ENCODE measurements at places on chromosomes 5 and 9. TPM values are rescaled to one million over a fixed set of nuclear protein-coding genes. Genes with fewer than 3 reads are reported as not detected.

The TXNDC8 gene
- not detected for total RNA-seq

The RABGAP1 gene
- 30.2 TPM for total RNA-seq

The ANXA6 gene
- 370 TPM for total RNA-seq

The ORM2 gene
- total RNA-seq: not detected

GRCh38 chr9:15714746-15715145 is 161.9 kb downstream of the CCDC171 start:
- no peak overlapping the region for H3K4me3 ChIP-seq
- no peak overlapping the region for H3K27ac ChIP-seq
- H3K4me1 ChIP-seq: no peaks in the 10 kb centered on the region
- no peaks in the 10 kb centered on the region for H3K27me3 ChIP-seq

GRCh38 chr5:176180781-176181180 is 57.4 kb upstream of the SIMC1 start:
- no peak overlapping the region for H3K27ac ChIP-seq
- H3K27me3 ChIP-seq: peaks cover 21% of the 10 kb centered on the region
- no peak for DNase-seq
- H3K4me3 ChIP-seq: no peak overlapping the region
- H3K36me3 ChIP-seq: no peaks in the 10 kb centered on the region
- H3K4me1 ChIP-seq: no peaks in the 10 kb centered on the region

DNA sequence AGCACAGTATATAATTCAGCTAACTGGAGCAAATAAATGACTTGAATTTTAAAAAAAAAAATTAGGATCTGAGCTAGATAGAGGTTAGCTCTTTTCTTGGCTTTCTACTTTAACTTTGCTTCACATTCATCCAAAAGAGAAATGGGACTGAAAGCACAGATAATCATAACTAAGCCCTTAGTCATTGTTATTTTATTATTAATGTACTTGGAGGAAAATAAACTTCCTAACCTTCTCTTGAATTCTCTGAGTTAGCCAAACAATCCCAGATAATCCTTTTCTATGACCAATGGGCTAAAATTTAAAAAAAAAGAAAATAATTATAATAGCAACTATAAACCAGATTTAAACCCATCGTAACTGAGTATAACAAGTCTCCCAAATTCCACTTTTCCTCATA is 57.6 kb upstream of the RASA1 start:
- no peak overlapping the region for H3K27ac ChIP-seq
- no peak overlapping the region for H3K4me3 ChIP-seq
- no peak for DNase-seq
- H3K27me3 ChIP-seq: no peaks in the 10 kb centered on the region
- no peaks in the 10 kb centered on the region for H3K4me1 ChIP-seq
- no peaks in the 10 kb centered on the region for H3K36me3 ChIP-seq

DNA sequence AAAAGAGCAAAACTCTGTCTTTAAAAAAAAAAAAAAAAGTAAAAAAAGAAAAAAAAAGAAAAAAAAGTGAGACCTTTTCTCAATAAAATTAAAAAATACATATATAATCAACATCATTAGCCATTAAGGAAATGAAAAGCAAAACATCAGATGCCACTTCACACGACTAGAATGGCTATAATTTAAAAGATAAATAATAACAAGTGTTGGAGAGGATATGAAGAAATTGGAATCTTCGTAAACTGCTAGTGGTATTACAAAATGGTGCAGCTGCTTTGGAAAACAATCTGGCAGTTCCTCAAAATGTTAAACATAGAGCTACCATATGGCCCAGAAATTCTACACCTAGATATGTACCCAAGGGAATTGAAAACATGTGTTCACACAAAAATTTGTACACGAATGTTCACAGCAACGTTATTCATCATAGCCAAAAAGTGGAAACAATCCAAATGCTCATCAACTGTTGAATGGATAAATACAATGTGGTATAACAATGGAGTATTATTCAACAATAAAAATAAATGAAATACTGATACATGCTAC is 45.3 kb upstream of the SIL1 start:
- H3K4me1 ChIP-seq: no peaks in the 10 kb centered on the region
- H3K36me3 ChIP-seq: no peaks in the 10 kb centered on the region
- H3K27me3 ChIP-seq: no peaks in the 10 kb centered on the region

DNA sequence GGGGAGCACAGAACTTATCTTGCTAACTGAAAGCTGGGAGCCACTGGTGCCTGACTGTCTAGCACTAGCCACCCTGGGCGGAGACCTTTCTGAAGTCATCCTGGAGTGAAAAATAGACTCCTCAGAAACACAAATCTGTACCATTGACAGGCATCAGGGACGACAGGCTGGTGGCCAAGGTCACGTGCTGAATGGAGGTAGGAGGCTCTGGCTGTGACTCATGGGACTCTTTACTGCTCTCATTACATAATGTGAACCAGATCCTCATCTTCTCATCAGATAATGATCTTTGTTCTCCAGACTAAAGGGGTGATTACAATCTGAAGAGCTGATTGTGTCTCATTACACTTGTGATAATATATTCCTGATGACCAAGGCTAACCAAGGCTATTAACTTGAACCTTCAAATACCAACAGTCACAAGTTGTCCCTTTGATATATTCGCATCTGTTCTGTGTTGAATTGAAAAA is 91.8 kb downstream of the SEMA5A start:
- H3K36me3 ChIP-seq: peaks cover 3% of the 10 kb centered on the region
- DNase-seq: no peak
- H3K4me1 ChIP-seq: peaks cover 6% of the 10 kb centered on the region

- no peaks in the 10 kb centered on the region for H3K27me3 ChIP-seq
- peaks cover 12% of the 10 kb centered on the region for H3K4me1 ChIP-seq
- no peaks in the 10 kb centered on the region for H3K36me3 ChIP-seq
These were observed at the start of gene SPACA9 for GRCh38 chr9:132878695-132879456. SPACA9 (plus strand) TSS chr9:132878898; CDS start chr9:132883948, 5,050 bp downstream.

- no peak overlapping the region for H3K4me3 ChIP-seq
- H3K27me3 ChIP-seq: no peaks in the 10 kb centered on the region
- no peaks in the 10 kb centered on the region for H3K4me1 ChIP-seq
- H3K27ac ChIP-seq: no peak overlapping the region
- DNase-seq: no peak
- H3K36me3 ChIP-seq: no peaks in the 10 kb centered on the region
These were observed 465.3 kb upstream of the ARRDC3 start for GRCh38 chr5:91848453-91848852.
